Pulmonary artery endothelial cell (primary cell): ENCODE measurements at places on chromosomes 6 and 20.

DNA sequence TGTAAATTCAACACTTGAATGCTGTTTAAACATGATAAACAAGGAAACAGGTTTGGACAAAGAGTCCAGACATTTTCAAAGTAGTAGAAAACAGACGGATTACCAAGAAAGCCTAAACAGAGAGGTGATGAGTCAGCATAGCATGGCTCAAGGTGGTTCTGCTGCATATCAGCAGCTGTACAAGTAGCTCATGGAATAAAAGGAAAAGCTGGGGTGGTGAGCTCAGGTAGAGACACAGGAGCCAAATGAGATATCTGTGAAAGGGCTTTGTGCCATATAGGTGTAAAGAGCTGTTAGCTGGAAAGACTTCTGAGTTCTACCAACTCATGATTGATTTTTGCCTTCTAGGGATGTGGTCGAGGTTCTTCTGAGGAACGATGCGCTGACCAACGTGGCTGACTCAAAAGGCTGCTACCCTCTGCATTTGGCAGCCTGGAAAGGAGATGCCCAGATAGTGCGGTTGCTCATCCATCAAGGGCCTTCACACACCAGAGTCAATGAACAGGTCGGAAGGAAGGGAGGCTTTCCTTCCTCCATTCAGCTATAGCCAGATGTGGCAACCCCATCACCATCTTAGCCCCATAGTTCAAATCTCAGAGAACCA, 80.7 kb downstream of the ANKS1A start:
- DNase-seq, result no peak

DNA sequence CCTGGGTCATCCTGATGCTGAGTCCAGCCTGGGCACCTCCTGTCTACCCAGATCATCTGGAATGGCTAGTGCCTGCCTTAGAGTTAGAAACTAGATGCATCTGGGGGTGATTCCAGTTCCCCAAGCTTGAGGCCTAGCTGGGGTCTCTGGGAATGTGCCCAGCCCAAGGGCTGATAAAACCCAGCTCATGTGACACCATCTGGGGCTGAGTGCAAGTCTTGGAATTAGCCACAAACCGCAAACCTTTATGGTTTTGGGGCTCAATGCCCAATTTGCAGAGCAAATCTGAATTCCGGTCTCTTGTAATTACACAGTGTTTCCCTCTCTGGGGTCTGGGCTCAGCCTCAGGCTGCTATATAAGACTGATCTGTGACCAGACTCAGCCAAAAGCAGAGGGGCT, at the start of gene BPIFB4:
Gene BPIFB4, plus strand, starts transcription at position 385 of the 400 bp plus-strand sequence. CDS start 1,884 bp downstream, outside the sequence.
- DNase-seq, result no peak

GRCh38 chr20:47708953-47709833, 76.1 kb downstream of the SULF2 start:
- no peak for DNase-seq

GRCh38 chr6:109478222-109478805, 4.7 kb downstream of the ZBTB24 start:
- DNase-seq, result no peak

- no peak for DNase-seq
Observed at GRCh38 chr20:55009066-55009465, 533.7 kb downstream of the DOK5 start.

GRCh38 chr6:25217302-25217701, 61.9 kb upstream of the CARMIL1 start:
- no peak for DNase-seq

DNA sequence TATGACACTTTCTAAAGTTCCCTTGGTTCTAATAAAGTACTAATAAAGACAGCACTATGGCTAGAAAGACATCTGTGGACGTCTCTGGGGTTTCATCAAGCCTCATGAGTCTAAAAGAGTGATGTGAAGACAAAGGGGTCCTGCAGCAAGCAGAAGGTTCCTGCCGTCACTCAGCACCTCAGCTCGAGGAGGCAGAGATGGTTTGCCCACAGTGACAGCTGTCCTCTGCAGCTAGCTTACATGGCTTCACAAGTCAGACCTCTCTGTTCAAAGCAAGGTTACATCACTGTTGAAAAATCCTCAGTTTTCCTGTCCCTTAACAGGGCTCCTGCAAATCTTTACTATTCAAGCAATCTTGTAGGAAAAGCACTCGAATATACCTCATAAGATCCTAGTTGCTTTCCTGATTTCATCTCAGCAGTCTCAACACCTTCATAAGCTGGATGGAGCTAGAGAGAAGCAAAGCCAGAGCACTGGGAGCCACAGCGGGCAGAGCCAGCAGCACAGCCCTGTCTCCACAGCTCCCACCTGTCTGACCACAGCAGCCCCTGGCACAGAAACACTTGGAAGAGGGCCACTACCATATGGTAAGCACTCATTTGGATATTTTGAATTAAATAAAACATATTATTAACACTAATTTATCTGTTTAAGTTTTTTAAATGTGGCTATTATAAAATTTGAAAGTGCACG, 202.3 kb downstream of the GMDS start:
- no peak for DNase-seq

GRCh38 chr20:31869673-31869941, 720 bp downstream of the DUSP15 start:
- no peak for DNase-seq
